ENCODE measurements at places on chromosomes 1 and 21.
A peak's percentile ranks its signal among the peaks of the same experiment; 100 is the strongest.

- no peak for DNase-seq
Measured at GRCh38 chr1:187873126-187873525, 1044.4 kb downstream of the PLA2G4A start.

- no peak for DNase-seq
Measured at GRCh38 chr1:245877976-245878375, 629.1 kb downstream of the SMYD3 start.

DNA sequence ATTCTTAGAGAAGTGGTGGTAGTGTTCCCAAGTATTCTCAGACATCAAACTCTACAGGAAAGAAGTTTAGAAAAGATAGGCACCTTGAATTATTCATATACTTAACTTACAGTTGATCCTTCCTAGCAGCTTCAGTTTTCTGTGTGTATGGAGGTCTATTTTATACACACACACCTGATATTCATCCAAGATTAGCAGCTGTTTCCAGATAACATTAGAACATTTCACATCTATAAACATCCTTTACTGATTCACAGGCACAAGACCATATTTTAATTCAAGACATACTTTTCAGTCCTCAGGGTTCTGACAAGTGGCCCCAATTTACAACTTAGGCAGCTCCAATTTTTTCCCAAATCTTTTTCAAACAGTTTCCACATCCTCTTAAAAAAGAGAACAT, 287.8 kb upstream of the USP25 start:
- no peak for DNase-seq

GRCh38 chr1:119554183-119554582, 47.2 kb downstream of the HSD3B1 start:
- peak; percentile 38 for DNase-seq

DNA sequence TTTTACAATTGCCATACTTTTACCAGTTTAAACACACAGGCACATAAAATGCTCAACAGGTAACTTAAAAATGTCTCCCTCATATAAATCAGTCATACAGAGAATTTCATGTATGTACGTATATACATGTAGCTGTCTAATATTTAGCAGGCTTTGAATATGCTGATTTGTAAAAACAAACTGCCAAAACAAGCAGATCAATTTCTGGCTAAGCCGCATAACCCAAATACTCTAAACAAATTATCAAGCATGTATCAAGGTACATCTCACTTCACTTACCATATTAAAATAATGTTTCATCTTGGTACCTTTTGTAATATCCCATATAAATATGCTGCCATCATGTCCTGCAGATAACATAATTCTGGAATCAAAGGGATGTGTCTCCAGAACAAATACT, 43.8 kb downstream of the BRWD1 start:
- no peak for DNase-seq

- no peak for DNase-seq
Measured at GRCh38 chr1:167670563-167670962, 40.5 kb downstream of the RCSD1 start.

DNA sequence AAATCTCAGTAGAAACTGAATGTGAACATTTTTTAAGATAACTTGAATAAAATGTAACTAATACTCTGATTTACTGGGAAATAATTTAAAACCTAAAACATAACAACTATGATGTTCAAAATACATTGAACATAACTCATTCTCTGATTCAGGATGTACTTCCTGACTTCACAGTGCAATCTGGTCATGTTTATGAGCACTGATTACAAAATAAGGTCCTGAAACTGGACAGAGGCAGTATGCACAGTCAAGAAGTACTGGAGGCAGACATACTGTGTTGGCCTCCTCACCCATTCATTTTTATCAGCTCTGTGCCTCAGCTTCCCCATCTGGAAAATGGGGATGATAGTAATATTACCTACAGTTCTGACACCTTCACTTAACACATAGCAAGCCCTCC, 651.3 kb downstream of the PTPRC start:
- DNase-seq = no peak

GRCh38 chr1:167294528-167294927, 73.8 kb downstream of the POU2F1 start:
- no peak for DNase-seq

DNA sequence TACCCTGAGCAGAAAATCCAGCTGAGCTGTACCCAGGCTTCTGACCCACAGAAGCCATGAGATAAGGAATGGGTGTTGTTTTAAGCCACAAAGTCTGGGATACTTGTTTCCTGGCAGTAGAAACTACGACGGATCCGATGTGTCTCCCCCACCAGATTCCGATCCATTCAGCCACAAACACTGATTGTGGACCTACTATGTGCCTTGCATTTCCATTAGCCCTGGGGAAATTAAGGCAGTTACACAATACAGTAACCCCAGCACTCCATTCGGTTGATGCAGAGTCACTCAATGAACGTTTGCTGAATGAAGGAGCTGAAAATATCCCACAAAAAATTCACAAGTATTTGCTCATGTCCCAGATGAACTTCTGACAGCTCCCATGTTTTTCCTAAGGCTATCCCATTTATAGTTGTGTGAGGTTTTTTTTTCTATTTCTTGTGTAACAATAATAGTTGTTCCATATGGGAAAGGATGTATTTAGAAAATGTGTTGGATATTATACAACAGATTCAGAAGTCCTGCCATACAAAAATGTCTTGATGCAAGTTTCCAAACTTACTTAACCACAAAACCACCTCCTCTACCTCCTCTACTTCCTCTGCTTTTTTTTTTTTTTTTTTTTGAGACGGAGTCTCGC, 29.6 kb upstream of the KAZN start:
- no peak for DNase-seq

- no peak for DNase-seq
Measured at GRCh38 chr1:152770411-152770810, 4.5 kb upstream of the LCE1F start.

- DNase-seq = no peak
Measured at GRCh38 chr21:28224191-28224726, 768.4 kb downstream of the LTN1 start.

- no peak for DNase-seq
Measured at GRCh38 chr1:45840704-45841103, 37.3 kb downstream of the MAST2 start.

DNA sequence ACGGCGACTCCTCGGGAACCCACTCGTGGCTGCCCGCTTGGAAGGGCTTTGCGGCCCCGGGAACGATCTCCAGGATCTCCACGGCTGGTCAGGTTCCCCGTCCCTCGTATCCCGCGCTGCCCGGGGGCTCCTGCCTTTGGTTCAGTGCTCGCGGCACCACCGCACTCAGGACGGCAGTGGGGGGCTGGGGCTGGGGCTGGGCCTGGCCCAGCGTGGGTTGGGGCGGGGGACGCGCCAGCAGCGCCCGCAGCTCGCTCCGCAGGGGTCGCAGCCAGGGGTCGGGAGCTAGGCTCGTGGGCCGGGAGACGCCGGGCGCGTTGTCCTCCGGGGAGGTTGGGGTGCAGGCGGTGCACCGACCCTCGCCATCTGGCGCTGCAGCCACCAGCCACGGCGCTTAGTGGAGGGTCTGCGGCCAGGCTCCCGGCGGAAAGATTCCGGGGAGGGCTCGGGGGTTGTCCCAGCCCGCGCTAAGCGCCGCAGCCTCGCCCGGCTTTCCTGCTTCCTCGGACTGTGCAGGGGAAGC, 8.9 kb downstream of the SIM2 start:
- no peak for DNase-seq

DNA sequence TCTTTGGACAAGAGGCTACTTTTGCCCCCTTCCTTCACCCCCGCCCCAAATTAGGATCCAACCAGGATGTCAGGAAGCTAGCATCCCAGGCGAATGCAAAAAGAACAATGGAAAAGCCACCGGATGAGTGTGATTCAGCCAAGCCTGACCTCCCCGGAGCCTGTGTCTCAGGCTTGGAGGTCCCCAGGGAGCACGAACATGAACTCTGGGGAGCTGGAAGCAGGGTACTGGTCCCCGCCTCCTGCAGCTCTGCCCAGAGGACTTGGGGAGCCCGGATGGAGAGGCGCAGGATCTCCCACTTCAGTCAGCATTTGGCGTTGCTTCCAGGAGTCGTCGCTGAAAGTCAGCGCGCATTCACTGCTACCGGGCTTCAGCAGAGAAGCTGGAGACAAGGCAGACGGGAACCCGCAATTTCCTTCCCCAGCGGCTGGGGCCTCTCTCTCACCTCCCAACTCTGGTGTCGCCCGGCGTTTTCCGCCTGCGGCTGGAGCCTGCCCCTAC, 1.8 kb upstream of the TBX15 start:
- DNase-seq = no peak

All from mucosa of descending colon (tissue), 3 donors.